GM23338 (cell line): ENCODE measurements at places on chromosomes 5 and 9. TPM values are rescaled to one million over a fixed set of nuclear protein-coding genes. Genes with fewer than 3 reads are reported as not detected.

DNA sequence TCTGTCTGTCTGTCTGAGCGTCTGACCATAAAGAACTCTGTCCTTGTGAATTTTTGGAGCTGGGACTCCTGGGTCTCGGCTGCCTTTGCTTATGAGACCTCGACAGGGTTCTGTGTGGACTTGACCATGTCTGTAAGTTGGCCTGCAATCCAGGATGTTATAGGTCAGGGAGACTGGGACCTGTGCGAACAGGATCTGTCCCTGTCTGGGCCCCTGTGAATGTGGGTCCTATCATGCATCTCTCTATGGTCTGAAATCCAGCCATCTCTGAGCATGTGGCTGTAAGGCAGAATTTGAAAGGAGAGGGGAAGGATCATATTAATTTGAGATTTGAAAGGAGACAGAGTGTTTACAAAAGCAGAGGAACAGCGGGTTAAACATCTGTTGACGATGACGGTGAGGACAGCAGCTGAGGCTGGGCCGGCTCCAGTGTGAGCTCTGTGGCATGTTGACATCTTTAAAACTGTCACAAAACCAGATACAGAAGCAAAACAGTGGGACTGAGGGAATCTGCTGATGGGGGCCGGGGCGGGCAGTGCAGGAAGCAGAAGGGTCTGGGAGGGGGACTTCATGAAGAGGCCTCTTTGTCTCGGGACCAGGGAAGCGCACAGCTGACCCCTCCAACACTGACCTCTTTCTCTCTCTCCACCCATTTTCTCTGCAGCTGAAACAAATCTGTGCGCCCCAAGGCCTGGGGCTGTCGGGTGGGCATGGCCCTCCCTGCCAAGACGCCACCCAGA is 19.1 kb upstream of the MVB12B start:
- no peak overlapping the region for H3K4me3 ChIP-seq
- H3K36me3 ChIP-seq, result no peaks in the 10 kb centered on the region
- no peak overlapping the region for H3K27ac ChIP-seq
- DNase-seq, result no peak
- no peaks in the 10 kb centered on the region for H3K4me1 ChIP-seq

DNA sequence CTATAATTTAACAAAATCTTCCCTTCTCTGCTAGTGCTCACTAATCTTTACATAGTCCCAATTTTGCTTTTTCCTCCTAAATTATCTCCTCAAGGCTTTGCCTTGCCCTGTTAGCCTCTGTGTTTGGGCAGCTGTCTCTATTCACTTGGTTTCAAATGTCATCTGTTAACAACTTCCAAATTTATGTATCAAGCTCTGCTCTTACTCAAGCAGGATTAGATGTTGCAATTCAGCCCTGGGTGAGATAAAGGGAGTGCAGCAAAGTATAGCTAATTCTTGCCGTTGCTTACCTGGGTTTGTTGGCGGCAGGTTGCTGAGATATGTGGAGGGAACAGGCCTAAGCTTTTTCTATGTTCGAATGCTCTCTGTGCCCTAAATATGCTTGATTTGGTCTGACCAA is 483.8 kb downstream of the DMAC1 start:
- no peak overlapping the region for H3K4me3 ChIP-seq
- no peak for DNase-seq
- H3K27ac ChIP-seq, result no peak overlapping the region
- peaks cover 16% of the 10 kb centered on the region for H3K4me1 ChIP-seq

DNA sequence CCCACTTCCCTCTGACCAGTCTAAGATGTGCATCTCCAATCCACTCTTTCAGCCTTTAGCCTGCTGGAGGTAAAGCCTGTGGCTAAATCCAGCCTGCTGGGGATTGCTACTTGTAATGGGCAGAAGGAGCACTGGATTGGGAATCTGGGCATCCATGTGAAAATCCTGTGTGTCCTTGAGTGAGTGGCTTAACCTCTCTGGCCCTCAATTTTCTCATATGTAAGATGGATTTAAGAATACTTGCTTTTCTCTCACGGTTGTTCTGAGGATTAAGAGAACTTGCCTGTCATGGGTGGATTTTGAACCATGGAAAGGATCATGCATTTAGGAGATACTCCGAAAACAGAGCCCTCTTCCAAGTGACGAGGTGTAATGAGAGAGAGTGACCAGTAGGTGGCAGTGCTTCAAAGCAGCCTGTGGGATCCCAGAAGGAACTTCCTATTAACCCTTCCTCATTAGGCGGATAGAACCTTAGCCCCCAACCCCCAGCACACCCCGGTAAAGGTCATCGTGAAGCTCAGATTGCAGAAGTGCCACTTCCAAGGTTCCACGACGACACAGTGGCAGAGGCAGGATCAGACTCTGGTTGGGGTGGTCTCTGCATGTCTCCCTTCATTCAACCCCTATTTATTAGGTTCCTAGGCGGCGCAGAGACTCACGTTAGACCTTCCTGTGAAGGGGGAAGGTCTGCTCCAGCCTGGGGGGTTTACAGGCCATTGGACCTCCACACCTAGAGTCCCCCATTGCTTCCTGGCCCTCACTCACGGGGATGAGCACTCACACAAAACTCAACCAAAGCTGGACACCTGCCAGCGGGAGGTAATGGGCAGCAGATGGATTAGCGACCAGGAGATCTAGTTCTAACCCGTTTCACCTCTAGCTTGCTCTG is 68.7 kb upstream of the ZNF618 start:
- no peak overlapping the region for H3K27ac ChIP-seq
- peak overlapping the region; percentile 29; the same call in 1 of the 2 replicates for H3K4me3 ChIP-seq
- no peaks in the 10 kb centered on the region for H3K36me3 ChIP-seq
- H3K4me1 ChIP-seq, result no peaks in the 10 kb centered on the region
- peak; percentile 77 for DNase-seq

- H3K4me1 ChIP-seq, result no peaks in the 10 kb centered on the region
- no peak overlapping the region for H3K27ac ChIP-seq
- no peaks in the 10 kb centered on the region for H3K36me3 ChIP-seq
- no peak for DNase-seq
- H3K4me3 ChIP-seq, result no peak overlapping the region
Observed at GRCh38 chr5:107954254-107954653, 283.5 kb upstream of the EFNA5 start.

DNA sequence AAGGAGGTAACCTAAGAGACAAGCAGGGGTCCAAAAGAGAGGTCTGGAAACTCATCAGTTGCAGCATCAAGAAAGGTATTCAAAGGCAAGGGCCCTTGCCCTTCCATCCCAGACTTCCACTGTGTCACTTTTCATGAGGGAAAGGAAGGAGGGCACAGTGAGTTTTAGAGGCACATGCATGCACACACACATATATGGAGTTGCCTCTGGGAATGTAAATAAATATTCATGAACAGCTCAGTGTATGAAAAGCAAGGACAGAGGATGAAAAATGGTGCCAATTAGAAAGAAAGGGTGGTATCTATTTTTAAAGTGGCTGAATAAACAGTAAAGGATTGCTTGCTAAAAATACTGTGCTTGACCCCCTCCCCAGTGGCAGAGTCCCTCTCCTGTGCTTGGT is 105.3 kb upstream of the LRRTM2 start:
- no peaks in the 10 kb centered on the region for H3K36me3 ChIP-seq
- H3K27ac ChIP-seq, result no peak overlapping the region
- no peaks in the 10 kb centered on the region for H3K27me3 ChIP-seq
- H3K4me1 ChIP-seq, result peaks cover 20% of the 10 kb centered on the region

DNA sequence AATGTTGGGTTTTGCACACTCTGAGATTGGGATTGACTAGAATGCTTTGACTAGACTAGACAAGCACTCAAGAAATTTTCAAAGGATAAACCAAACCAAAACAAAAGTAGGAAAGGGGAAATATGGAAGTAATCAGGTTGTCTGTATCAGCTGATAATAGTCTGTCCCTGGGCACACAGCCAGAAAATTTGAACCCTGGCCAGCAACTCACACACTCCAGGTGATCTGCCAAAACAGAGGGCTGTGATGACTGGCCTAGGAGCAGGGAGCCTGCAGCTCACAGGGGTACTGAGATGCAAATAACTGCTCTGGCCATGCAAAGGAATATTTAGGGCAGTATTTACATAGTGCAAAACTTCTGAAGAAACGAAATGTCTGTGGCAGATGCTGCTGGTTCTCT is 112.3 kb upstream of the SMIM23 start:
- H3K36me3 ChIP-seq, result no peaks in the 10 kb centered on the region
- H3K4me1 ChIP-seq, result peaks cover 6% of the 10 kb centered on the region
- DNase-seq, result no peak
- H3K27me3 ChIP-seq, result no peaks in the 10 kb centered on the region; the same call in 1 of the 2 replicates
- H3K27ac ChIP-seq, result no peak overlapping the region
- no peak overlapping the region for H3K4me3 ChIP-seq

DNA sequence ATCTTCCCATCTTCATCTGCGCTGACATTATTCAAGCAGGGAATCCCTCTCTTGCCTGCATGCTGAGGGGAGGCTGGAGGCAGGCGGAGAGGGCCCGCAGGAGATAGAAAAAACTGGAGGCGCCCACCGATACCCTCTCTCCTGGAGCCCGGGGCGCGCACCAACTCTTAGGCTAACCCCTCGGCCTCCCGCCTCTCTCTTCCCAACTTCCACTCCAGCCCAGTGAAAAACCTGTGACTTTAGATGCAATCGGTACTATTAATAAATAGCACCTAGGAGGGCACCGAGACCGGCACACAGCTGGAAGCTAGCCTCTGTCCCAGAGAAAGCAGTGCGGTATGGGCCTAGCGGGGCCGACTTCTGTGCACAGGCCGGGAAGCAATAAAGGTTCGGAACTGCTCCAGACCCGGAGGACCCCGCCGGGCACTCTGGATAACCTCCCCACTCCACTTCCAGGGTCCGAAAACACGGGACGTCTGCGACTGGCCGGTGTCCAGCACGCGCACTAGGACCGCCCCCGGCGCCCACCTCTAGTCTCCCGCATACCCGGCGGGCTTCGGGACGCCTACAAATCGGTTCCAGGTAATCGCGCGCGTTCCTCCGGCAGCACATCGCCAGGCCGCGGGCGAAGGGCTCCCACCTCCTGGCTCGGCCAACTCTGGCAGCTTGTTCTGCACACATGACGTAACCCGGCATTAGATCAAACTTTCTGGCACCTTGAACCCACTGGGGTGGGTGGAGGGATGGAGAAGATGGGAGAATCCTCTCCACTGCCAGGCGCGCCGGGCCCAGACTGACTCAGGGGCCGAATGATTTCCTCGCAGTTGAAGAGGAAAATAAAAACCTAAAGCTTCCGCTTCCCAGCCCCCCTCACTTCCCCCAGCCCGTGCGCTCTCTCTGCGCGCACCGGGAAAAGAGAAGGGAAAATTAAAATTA is 1.4 kb downstream of the EFNA5 start:
- H3K4me1 ChIP-seq, result peaks cover 17% of the 10 kb centered on the region
- H3K27me3 ChIP-seq, result peaks cover 42% of the 10 kb centered on the region
- H3K36me3 ChIP-seq, result no peaks in the 10 kb centered on the region
- H3K4me3 ChIP-seq, result peak overlapping the region; percentile 86

- DNase-seq, result no peak
- H3K27ac ChIP-seq, result no peak overlapping the region
- no peak overlapping the region for H3K4me3 ChIP-seq
Observed at GRCh38 chr9:77975806-77976205, 55.8 kb downstream of the GNAQ start.

DNA sequence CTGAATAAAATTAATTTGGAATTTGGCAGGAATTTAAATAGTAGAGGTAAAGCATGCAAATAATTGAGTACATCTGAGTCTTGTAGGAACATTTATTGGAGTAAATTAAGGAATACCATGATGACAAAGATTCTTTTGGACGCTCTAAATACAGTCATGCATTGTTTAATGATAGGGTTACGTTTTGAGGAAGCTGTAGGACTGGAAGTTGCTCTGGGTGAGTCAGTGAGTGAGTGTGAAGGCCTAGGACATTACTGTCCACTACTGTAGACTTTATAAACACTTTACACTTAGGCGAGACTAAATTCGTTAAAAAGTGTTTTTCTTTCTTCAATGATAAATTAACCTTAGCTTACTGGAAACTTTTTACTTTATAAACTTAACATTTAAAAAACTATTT is 113.0 kb downstream of the FAM170A start:
- H3K27me3 ChIP-seq, result no peaks in the 10 kb centered on the region
- no peak overlapping the region for H3K4me3 ChIP-seq
- H3K27ac ChIP-seq, result no peak overlapping the region
- H3K4me1 ChIP-seq, result no peaks in the 10 kb centered on the region
- H3K36me3 ChIP-seq, result no peaks in the 10 kb centered on the region

DNA sequence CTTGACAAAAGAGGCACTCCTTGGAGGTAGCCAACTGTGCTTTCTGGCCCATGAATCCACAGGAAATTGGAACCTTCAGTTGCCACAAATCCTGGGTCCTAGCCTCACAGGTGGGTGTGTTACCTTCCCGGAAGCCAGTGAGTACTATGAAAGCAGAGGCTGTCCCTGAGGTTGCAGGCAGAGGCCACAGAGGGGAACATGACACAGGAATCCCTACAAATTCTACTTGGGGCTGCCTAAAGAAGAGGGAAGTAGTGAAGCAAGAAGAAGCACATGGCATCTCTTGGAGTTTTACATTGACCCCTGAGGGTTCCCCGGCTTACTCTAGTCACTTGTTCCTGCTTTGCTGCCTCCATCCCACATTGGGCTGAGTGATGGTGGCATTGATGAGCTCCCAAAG is 2.6 kb downstream of the SLC22A5 start:
- H3K27me3 ChIP-seq, result peaks cover 22% of the 10 kb centered on the region
- H3K4me3 ChIP-seq, result no peak overlapping the region
- no peaks in the 10 kb centered on the region; the same call in 1 of the 2 replicates for H3K4me1 ChIP-seq
- H3K36me3 ChIP-seq, result no peaks in the 10 kb centered on the region
- no peak for DNase-seq
- no peak overlapping the region for H3K27ac ChIP-seq

DNA sequence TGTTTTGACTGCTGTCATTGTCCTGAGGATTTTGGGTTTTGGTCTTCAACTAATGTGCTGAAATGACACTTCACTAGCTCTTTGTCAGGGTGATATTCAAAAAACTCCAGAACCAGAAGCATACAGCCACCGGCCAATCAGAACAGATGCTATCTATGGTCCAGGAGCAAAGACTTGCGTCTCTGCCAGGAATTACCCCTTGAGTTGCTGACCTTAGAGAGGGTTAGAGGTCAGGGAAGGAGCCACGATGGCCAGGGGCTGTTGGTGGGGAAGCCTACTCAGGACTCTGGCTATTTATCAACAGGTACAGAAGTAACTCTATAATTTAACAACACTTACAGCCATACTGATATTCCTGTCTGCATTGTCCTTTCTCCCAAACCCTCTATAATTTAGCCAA is 356.8 kb downstream of the EFNA5 start:
- no peaks in the 10 kb centered on the region for H3K4me1 ChIP-seq
- H3K27me3 ChIP-seq, result no peaks in the 10 kb centered on the region
- no peak overlapping the region for H3K4me3 ChIP-seq
- no peaks in the 10 kb centered on the region for H3K36me3 ChIP-seq

GRCh38 chr9:4904322-4905134 is 80.5 kb upstream of the JAK2 start:
- peaks cover 7% of the 10 kb centered on the region; the same call in 1 of the 2 replicates for H3K4me1 ChIP-seq
- H3K4me3 ChIP-seq, result no peak overlapping the region
- no peaks in the 10 kb centered on the region for H3K27me3 ChIP-seq
- no peak overlapping the region for H3K27ac ChIP-seq
- H3K36me3 ChIP-seq, result no peaks in the 10 kb centered on the region
- no peak for DNase-seq

- no peaks in the 10 kb centered on the region for H3K36me3 ChIP-seq
- H3K27me3 ChIP-seq, result no peaks in the 10 kb centered on the region
- DNase-seq, result no peak
- H3K27ac ChIP-seq, result no peak overlapping the region
Observed at GRCh38 chr5:109316634-109317033, 93.1 kb downstream of the PJA2 start.

GRCh38 chr5:128224336-128224735 is 140.8 kb downstream of the SLC12A2 start:
- no peaks in the 10 kb centered on the region for H3K36me3 ChIP-seq
- no peak overlapping the region for H3K4me3 ChIP-seq
- no peak for DNase-seq
- no peaks in the 10 kb centered on the region for H3K4me1 ChIP-seq
- no peak overlapping the region for H3K27ac ChIP-seq
- H3K27me3 ChIP-seq, result no peaks in the 10 kb centered on the region

Gene LHX3
- not detected in 2 replicates for total RNA-seq

Gene CKS2
- total RNA-seq, result 344 and 512 TPM in 2 replicates

Gene SMIM15
- total RNA-seq, result 33.4 and 45.7 TPM in 2 replicates

Gene ZBTB43
- total RNA-seq, result 11.8 and 12.7 TPM in 2 replicates
